ENCODE measurements at places on chromosomes 3 and 15.

GRCh38 chr3:117476572-117476971 is 767.0 kb downstream of the TUSC7 start:
- no peak for DNase-seq

DNA sequence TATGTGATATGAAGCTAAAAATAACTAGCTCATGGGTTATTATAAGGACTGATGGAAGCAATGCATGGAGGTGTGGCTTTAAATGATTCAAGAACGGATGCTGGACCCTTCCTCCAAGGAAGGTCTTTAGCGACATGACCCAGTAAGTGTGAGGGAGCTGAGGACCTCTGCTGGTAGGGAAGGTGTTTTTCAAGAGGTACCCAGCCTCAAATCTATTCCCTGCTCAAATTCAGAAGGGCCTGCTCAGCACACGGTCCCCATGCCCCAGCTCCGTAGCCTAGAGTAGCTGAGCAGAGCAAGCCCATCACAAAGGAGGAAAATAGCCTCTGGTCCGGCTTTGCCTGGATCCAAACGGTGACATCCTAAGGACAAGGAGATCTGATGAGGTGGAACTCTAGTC is 266.2 kb upstream of the IGF1R start:
- DNase-seq = no peak

- DNase-seq = no peak
Measured at GRCh38 chr3:149934524-149934923, 36.2 kb downstream of the PFN2 start.

- DNase-seq = no peak
Measured at GRCh38 chr15:37206690-37207089, 106.3 kb upstream of the MEIS2 start.

- no peak for DNase-seq
Measured at GRCh38 chr3:99803297-99803696, 14.4 kb upstream of the CMSS1 start.

GRCh38 chr3:129404610-129405009 is 23.8 kb downstream of the EFCAB12 start:
- DNase-seq = no peak

GRCh38 chr3:128402319-128402718 is 64.4 kb downstream of the DNAJB8 start:
- DNase-seq = no peak

DNA sequence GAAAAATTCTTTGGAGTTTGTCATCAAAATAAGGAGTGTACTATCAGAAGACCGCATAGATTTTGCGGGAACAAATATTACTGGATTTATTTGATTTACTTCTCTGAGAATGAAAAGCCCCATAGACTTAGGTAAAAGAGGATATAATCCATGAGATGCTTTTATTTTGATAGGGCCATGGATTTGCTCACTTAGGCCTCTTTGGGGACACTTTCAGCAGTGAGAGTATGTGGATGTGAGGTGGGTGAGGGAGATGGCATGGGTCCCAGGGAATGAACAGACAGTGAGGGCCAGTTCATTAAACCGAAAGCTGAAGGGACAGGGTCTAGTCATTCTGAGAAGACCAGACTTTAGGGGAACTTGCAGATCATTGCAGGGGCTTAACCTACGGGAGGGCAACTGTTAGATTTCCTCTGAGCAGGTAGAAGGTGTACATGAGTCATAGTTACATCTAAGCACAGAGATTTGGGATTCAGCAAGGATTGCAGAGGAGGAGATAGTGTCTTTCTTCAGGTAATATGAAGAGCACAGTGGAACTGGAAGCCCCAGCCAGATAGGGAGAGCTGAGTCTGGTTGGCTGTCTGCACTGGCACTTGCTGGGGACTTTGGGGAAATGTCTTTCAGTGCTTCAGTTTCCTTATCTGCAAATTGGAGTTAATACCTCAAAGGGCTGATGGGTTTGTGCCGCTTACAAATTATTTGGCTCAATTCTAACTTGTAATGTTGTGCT is 30.8 kb downstream of the SH3GL3 start:
- DNase-seq = no peak

DNA sequence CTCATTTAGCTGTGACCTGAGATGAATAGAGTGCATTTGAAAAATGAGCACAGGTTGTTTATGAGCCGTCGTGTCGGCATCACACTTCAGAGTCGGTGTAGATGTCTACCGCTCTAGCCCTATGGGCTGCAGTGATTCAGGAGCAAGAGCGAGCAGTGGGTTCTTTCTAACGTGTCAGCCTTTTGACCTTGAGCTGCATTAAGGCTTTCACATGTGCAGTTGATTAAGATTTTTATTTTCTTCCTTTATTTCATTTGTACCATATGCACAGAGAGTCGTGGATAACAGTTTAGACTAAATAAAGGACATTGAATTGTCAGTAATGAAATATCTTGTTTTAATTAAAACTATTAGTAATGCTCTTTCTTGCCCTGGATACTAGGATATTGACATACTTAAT is 368.2 kb downstream of the PTPRG start:
- no peak for DNase-seq

- DNase-seq = no peak
Measured at GRCh38 chr15:70820214-70820613, 33.7 kb downstream of the LARP6 start.

GRCh38 chr3:107258300-107258699 is 118.9 kb upstream of the CCDC54 start:
- no peak for DNase-seq

- DNase-seq = no peak
Measured at GRCh38 chr3:41216993-41217392, 17.7 kb downstream of the CTNNB1 start.

DNA sequence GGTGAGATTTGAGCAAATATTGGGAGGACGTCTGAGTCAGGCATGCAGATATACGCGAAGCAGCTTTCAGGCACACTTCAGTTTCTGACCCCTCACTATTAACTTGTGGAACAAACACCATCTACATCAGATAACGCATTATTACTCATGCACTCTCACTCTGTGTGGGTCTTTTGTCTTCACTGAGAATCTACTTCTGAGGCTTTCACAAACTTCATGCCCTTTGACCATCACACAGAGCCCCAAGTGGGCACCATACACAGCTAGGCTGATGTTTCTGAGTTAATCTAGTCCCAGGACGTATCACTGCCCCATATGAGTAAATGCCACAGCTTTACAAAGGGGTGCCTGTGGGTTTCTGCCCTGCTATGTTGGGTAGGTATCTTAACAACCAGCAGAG is 39.6 kb upstream of the IP6K2 start:
- DNase-seq = no peak

GRCh38 chr3:45606991-45607712 is 12.6 kb downstream of the LIMD1 start:
- no peak for DNase-seq

DNA sequence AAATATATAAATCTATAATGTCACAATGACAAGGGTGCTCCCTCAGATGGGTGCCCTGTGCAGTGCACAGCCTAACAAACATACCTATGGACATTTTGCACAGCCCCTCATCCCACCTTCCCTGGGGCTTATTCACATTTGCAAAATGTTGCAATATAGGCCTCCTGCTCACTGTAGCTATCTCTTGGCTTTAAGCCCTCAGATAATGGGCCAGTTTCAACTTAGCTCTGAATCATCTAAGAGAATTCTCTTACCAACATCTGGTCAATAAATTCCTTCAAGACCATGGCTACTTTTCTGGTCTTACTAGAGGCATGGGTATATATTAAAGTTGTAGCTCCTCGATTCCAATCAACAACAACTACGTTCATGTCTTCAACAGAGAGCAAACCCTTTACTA is 17.9 kb downstream of the LIPH start:
- no peak for DNase-seq

DNA sequence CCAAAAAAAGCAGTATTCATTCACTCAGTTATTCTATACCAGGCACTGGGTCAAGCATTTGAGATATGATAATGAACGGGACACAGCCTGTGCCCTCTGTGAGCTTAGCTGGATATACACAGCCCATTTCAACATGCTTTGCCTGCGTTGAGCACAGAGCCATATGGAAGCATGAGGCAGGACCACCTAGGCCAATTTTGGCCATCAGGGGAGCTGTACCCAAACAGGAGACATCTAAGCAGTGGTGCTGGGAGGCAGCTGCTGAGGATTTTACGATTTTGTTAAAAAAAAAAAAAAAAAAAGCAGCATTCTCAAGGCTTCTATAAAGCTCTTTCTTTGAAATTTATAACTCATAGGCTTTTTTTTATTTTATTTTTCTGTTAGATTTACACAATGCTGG is 87.2 kb upstream of the SLC2A2 start:
- no peak for DNase-seq

- no peak for DNase-seq
Measured at GRCh38 chr3:194671511-194671899, 486 bp downstream of the LSG1 start.

GRCh38 chr3:164370970-164371369 is 707.3 kb downstream of the SI start:
- DNase-seq = no peak

GRCh38 chr3:50183755-50184154 is 7.7 kb upstream of the GNAT1 start:
- DNase-seq = no peak

GRCh38 chr3:11717301-11717700 is 73.6 kb upstream of the VGLL4 start:
- DNase-seq = no peak

- no peak for DNase-seq
Measured at GRCh38 chr15:57751177-57751800, 44.8 kb downstream of the POLR2M start.

DNA sequence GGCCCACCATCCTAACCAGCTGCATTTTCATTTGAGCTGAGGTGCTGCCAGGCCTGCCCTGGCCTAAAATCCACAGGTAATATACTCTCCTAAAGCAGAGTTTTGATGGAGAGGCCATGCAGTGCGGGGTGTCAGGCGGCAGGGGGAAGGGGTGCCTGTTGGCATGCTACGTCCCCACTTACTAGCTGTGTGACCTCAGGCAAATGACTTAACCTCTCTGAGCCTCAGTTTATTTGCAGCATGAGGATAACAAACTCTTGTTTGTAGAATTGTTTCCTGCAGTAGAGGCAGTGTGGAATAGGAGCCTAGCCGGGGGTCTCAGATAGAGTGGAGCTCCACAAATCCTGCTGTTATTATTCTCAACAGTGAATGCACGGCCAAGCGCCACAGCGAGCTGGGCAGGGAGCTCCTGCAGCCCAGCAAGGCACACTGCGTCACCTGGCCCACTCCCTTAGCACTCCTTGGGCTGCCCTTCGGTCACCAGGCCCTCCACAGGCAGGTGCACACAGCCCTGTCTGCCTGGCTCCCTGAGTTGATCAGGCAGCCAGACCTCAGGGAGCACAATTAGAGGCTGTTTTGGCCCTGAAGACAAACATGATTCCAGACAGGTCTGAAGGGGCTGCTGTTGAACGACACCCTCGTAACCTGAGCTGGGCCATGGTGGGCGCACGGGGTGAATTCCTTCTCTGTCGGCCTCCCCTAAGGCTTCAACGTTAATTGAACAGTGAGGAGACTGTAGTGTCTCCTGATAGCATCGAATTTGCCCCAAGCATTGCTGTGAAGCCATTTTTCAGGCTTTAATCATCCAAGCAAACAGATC is 248.8 kb upstream of the LYSMD4 start:
- DNase-seq = no peak

DNA sequence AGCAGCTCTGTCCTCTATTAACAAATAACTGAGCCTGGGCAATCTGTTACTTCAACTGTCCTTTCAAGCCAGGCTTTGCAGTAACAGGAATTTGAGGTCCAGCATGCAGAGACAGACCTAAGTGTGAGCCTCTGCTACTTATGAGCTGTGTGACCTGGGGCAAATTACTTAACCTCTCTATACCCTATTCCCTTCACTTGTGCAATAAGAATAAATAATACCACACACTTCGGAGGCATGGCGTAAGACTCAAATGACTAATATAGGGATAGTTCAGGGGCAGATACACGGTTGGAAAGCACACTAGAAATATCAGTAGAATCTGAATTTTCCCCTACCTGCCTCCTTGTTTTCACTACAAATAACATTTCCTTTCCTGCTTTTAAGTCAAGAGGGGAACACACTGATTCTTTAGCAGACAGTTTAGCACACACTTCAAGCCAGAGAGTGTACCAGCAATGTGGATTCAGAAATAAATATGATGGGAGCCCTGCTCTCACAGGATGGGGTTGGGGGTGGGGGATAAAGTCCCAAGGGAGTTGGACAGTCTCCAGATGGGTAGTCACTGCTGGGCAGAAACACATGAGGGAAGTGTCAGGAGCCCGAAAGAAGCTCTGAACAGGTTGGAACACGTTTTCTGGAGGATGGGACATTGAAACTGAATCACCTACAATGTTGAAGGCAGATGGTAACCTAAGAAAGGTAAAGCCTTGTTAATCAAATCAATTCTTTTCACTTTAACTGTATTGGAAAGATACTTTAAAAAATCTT is 61.8 kb upstream of the RBP1 start:
- no peak for DNase-seq

- no peak for DNase-seq
Measured at GRCh38 chr3:147960786-147961185, 551.6 kb downstream of the ZIC1 start.

GRCh38 chr3:171249245-171249644 is 211.0 kb downstream of the TNIK start:
- no peak for DNase-seq

DNA sequence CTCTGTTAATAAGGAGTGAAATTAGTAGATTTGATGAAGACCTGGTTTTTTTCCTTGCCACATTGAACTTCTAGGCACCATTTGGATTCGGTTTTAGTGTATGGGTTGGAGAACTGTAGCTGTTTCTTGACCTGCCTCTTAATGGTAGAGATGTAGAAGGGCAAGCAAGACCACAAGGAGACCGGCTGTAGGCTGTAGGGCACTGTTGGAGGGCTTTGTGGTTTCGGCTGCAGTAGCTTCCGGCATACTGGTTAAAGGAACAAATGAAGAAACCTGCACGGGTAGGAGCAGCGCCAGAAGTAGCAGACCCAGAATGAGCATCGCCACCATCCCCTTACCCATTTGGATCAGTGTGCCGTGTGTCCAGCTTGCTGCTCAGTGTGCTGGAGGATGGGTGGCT is 7.9 kb downstream of the PCLAF start:
- no peak for DNase-seq

DNA sequence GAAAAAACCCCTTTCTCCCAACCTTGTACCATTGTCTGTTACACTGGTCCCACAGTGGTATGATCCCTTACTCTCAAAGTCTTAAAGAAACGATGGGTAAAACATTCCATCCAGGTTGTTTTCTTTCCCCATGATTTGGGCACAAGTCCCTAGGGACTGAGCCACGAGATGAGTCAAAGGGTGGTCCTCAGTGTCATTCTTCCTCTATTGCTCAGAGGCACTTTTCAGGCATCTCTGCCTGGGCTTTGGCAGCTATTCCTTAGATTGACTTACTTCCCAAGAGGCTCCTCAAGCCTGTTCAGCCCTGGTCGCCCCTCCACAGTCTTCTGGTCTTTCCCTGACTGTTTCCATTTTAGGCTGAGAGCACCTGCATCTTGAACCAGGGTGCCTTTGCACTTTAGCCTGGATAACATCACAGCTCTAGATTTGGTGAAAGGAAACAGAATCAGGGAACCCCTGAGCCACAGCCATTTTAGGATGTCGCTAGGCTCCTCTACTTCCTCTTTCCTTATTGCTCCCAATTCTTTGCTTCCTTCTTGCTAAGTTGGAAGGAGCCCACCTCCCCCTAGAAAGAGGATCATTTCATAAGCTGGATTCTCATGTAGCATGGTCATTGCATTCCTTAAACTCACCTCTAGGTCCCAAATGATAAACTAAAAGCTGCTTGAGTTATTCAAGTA is 131.0 kb upstream of the TPRG1 start:
- DNase-seq = no peak

GRCh38 chr3:20742903-20743552 is 557.0 kb upstream of the SGO1 start:
- no peak for DNase-seq
